Osteoblast (primary cell): ENCODE measurements at places on chromosomes 6 and 20. TPM values are rescaled to one million over a fixed set of nuclear protein-coding genes. Genes with fewer than 3 reads are reported as not detected.

Gene PPP1R10
- total RNA-seq, result 29.0 and 37.4 TPM in 2 replicates

- peak overlapping the region; percentile 95 for H3K27ac ChIP-seq
- H3K4me3 ChIP-seq, result peak overlapping the region; percentile 52
- DNase-seq, result peak; percentile 85
- H3K4me1 ChIP-seq, result peaks cover 48% of the 10 kb centered on the region
- no peaks in the 10 kb centered on the region for H3K36me3 ChIP-seq
These were observed 24.4 kb downstream of the CAP2 start for GRCh38 chr6:17417817-17418216.

DNA sequence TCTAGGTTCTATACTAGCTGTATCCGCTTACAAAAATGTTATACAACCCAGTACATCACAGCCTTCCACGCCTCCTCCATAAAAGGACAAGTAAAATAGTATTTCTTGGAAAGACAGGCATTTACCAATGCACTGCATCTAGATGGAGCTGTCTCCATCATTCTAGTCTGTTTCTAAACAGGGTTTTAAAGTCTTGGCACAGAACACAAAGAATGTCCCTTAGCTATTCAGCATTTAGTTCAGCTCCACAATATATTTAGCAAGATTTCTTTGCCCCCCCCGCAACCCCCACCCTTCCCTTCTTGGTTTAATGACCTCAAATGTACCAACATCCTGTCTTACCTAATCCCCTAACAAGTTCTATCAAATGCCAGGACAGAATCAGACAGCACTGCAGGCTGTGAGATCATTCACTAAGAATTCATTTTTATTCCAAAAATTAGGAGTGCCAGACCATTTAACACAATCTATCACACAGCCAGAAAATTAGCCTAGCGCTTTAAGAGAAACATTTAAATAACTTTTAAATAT lies 198.6 kb downstream of the BACH2 start:
- no peaks in the 10 kb centered on the region for H3K36me3 ChIP-seq
- no peak overlapping the region for H3K4me3 ChIP-seq
- peak overlapping the region; percentile 86 for H3K27ac ChIP-seq
- peak; percentile 78 for DNase-seq
- H3K4me1 ChIP-seq, result peaks cover 21% of the 10 kb centered on the region
- no peaks in the 10 kb centered on the region for H3K27me3 ChIP-seq

GRCh38 chr6:161446296-161446925 lies 172.6 kb upstream of the AGPAT4 start:
- no peak for DNase-seq
- H3K27ac ChIP-seq, result no peak overlapping the region
- no peak overlapping the region for H3K4me3 ChIP-seq

Gene TOMM6
- total RNA-seq, result 37.4 and 54.6 TPM in 2 replicates

DNA sequence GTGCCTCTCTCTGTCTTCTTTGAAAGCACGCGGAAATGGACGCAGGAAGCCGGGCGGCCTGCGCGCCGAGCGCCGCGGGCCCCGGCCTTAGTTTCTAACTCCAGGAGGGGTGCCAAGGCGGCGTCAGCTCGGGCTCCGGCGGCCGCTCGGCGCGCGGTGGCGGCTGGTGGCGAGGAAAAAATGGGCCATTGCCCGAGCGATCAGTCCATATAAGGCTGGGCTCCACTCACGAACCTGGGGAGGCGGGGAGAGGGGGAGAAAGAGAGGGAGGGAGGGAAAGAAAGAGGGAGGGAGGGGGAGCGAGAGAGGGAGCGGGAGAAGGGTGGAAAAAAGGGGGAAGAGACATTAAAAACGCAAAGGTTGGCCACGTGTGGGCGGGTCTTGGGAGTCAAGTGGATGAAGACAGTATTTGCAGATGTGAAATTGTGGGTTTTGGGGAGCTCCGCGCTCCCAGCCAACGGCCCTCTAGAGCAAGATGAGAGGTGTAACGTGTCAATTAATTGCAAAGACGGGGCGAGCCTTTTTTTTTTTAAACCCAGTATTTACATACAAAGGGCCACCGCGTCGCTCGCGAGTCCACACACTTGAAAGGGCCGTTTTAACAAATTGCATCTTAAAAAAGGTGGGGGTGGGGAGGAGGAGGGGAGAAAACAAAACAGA lies at the start of gene NKX2-2:
NKX2-2 (minus strand) TSS at position 184 of the 660 bp plus-strand sequence. CDS start 395 bp downstream, outside the sequence.
- H3K27ac ChIP-seq, result no peak within 1 kb of the TSS
- peaks cover 5% of the 10 kb centered on the region for H3K4me1 ChIP-seq
- DNase-seq, result peak; percentile 91
